ENCODE measurements at places on chromosomes 11 and 22.

- DNase-seq: peak; percentile 19
Observed at GRCh38 chr11:94673951-94674491, 94.1 kb upstream of the AMOTL1 start.

- no peak for DNase-seq
Observed at GRCh38 chr11:35166369-35167360, 27.7 kb downstream of the CD44 start.

GRCh38 chr11:10844356-10844755 lies 13.5 kb downstream of the ZBED5 start:
- DNase-seq: no peak

- no peak for DNase-seq
Observed at GRCh38 chr22:28599693-28600092, 79.9 kb downstream of the TTC28 start.

- no peak for DNase-seq
Observed at GRCh38 chr22:27386186-27386585, 415.4 kb downstream of the MN1 start.

GRCh38 chr22:49760630-49761571 lies 66.8 kb downstream of the BRD1 start:
- no peak for DNase-seq
